ENCODE measurements at places on chromosomes 3 and 15.

DNA sequence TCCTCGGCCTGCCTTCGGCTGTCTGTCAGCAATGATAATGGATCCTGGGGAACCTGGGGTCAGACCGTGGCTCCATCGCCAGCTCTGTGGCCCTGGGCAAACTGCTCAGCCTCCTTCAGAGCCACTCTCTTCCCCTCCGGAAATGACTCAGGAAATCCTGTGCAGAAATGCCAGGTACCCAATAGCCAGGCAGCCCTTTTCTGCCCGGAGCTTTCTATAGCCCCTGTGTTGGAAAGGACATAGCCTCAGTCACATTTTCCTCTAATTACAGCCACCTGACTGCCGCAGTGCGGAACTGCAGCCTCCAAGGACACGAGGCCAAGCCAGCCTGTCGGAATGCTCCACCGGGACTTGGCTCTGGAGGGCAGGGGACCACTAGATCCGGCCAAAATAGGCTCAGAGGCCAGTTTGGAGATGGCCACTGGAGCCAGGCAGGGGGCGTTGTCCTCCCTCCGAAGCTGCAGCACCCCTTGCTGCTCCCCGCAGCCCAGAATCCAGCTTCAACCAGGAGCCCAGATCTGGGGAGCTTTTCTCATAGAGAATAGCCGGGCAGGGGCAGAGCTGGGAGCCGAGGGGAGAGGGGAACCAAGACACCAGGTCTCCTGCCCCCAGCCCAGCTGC lies 11.6 kb upstream of the ZXDC start:
- DNase-seq: no peak

DNA sequence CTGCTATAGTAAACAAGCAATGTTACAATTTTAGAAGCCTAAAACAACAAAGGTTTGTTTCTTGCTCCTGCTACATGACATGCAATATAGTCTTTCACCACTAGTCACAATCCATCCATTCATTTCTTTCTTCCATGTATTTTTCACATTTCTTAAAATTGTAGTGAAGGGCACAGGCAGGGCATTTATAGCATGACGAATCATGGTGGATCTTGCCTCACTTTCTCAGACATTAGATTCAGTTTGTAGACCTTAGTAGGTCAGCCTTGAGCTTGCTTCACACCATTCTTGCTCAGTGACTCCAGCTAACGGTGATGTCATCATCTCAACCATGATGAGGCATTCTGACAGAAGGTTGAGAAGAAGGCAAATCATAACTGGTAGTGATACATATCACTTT lies 546.8 kb downstream of the TBL1XR1 start:
- no peak for DNase-seq

DNA sequence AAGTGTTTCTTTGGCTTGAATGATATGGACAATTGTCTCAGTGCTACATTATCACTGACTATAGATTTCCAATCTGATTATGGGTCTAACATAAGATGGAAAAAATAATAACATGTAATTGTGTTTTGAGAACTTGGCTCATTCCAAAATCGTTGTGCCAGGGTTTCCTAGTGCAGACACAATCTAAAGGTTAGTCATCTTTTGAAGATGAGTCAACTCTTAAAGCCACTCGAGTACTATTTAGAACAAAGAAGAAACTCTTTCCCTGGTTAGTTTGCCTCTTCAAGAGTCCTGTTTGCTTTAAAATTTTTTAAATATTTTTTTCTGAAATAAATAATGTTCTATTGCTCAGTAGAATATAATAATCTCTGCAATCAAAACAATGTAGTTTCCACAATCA lies 301.0 kb downstream of the CADM2 start:
- DNase-seq: no peak

- DNase-seq: no peak
These were observed 198.7 kb upstream of the CHRNA7 start for GRCh38 chr15:31831596-31831995.

DNA sequence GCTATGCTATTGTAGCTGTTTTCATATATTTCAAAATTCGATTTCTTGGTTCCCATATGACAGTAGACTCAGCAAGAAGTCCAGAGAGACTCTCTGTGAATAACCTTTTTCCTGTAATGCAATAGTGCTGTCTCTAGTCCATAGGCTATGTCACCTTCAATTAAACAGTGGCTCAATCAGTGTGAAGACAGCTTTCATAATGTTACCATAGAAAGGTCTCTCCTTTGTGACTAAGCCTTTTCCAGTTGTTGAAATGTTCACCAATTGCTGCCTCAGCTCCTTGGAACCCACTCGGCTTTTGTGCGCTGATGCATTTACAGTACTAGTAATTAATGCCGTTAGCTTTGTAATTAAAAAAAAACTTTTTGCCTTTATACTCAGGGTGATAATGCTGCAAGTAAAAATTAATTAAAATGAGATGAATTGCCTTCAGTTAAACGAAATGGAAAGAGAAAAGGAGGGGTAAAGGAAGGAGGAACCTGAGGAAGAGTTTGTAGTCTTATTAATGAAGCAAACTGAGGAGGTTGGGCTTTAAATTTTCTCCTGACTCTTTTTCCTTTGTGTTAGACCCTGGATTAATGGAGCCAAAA lies 214.8 kb downstream of the LSAMP start:
- no peak for DNase-seq

DNA sequence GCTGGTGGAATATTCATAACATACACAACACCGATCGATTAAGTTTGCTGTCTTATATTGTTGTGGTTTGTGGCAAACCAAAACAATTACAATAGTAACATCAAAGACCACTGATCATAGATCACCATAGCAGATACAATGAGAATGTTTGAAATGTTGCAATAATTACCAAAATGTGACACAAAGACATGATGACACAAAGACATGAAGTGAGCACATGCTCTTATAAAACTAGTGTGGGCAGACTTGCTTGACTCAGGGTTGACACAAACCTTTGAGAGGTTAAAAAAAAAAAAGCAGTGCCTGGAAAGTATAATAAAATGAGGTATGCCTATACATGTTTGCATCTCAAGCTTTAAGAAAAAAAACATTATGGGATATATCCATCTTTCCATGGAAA lies 130.3 kb downstream of the NR1I2 start:
- no peak for DNase-seq

GRCh38 chr15:99562238-99562637 lies 3.5 kb upstream of the MEF2A start:
- DNase-seq: no peak

- DNase-seq: no peak
These were observed 80.0 kb downstream of the WWTR1 start for GRCh38 chr3:149577801-149578200.

DNA sequence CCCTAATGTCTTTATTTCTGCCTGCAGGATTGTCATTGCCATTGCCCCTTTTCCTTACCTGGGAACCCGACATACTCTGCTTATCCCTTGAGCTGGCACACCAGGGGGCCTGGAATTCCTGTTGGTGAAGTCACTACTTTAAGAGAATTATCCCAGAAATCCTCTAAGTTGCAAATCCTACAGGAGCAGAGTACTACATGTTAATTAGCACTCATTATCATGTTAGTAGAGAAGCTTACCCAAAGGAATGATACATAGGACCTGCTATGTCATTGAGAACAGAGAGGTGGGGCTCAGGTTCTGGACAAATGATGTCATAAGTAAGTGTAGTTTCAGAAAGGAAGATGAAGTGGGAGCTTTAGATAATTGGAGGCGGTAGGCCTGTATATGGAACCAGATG lies 27.4 kb downstream of the SCG5 start:
- DNase-seq: no peak

- DNase-seq: peak; percentile 60
These were observed 28.2 kb downstream of the NEK4 start for GRCh38 chr3:52742418-52743041.

- peak; percentile 57 for DNase-seq
These were observed 24.9 kb downstream of the SIAH2 start for GRCh38 chr3:150737874-150738679.

DNA sequence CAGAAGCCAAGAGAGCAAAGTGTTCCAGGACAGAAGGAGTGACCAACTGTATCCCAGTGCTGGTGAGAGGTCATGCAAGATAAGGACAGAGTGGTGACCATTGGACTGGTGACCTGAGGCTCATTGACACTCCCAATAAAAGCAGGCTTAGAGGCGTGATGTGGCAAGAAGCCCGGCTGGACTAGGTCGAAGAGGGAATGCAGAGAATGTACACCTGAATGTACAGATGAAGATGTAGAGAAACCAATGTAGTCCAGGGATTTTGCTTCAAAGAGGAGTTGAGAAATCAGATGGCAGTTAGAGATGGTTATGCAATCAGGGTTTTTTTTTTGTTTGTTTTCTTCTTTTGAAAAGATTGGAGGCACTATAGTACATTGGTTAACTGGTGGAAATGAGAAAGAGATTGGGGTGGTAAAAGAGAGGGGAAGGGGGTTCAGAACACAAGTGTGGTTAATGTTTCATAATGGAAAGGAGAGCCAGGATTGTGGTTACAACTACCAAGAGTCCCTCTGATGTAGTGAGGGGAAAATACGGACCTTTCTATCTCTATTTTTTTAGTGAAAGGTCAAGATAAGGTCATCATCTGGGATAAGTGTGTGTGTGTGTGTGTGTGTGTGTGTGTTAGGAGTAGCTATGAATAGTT lies 23.3 kb downstream of the ST3GAL6 start:
- DNase-seq: peak; percentile 54

DNA sequence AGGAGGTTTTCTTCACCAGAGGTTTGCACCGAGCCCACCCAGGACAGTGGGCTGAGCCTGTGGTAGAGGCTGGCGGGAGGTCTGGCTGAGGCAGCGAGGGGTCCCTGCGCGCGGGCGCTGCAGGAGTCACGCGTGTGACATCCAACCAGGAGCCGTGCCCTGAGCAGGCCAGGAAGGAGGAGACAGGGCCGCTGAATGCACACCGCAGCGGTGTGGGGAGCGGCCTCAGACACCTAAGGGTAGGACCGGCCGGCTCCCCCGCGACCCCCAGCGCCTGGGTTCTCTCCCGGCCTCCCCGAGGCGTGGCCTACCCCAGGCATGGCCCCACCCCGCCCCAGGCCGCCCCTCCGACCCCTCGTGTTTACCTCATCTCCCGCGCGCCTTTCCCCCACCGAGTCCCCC lies 412 bp downstream of the SLC41A3 start:
- peak; percentile 14 for DNase-seq

DNA sequence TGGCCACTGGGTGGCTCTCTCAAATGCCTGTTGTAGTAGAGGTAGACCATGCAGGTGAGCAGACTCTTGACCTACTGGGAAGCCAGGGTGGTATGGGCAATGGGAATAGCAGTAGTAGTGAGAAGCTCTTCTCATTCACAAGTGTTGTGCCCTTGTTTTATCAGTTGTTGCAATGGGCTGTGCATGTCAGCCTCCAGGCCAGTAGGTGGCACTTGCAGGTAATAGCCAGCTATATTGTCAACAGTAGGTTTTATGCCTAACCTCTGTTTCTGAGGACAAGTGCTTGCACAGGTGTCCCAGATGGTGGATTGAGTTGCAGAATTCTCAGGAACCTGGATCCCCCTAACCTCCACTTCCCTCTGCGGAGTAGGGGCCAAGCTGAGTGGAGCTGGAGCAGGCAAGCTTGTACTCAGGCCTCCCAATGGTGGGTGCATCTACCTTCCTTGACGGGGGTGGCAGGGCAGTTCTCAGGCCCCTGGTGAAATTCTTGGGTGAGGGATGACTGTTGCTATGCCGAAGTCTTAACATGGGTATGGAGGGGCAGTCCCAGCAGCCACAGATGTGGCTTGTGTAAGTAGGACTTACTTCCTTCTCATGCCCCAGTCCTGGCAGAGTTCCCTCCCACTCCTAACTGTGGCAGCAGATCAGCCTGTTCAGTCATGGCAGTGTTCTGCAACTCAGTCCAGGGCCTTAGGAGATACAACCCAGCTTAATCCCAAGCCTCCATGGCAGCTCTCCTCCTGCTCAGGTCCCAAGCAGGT lies 104.3 kb downstream of the NEO1 start:
- DNase-seq: no peak

- no peak for DNase-seq
These were observed 504.6 kb downstream of the LPP start for GRCh38 chr3:188658606-188659005.

DNA sequence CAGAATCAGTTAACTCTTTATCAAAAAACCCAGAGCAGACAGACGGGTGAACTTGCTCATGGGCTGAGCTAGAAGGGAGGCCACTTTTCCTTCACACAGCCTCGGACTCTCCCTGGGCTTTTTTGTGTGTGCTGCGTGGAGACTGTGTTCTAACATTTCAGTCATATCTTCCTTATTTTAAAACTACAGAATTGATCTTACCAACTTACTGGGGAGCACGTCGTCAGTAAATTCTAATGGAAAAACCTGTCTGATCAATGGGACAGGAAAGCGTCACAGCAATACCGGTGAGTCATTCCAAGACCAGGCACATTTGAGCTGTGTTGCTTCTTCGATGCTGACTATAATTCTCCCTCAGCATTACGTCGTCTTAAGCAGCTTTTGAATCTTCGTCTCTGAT lies 145.1 kb downstream of the LPP start:
- DNase-seq: no peak

DNA sequence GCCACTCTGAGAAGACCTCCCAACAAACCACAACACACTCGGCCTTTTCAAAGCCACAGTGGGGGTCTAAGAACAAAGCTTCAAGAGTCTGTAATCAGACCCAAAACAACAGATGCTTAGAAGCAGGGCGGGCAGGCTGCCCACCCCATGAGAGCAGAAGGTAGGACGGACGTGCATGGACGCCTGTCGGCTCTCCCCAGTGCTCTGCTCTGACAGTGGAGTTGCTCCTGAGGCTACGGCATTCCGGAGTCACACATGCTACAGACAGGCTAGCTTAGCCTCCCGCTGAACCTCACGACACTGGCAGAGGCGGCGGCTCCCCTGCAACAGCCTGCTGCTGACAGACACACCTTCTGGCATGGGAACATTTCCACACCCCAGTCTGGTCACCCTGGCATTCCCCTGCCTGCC lies 33.5 kb downstream of the SLCO2A1 start:
- no peak for DNase-seq

- DNase-seq: no peak
These were observed 40.9 kb downstream of the TPRG1 start for GRCh38 chr3:189212681-189213080.

GRCh38 chr3:171883893-171884279 lies 40.7 kb downstream of the TMEM212 start:
- no peak for DNase-seq

GRCh38 chr3:47324278-47324865 lies 41.6 kb downstream of the KLHL18 start:
- peak; percentile 88 for DNase-seq

- DNase-seq: no peak
These were observed 84.5 kb downstream of the MITF start for GRCh38 chr3:69823743-69824142.

DNA sequence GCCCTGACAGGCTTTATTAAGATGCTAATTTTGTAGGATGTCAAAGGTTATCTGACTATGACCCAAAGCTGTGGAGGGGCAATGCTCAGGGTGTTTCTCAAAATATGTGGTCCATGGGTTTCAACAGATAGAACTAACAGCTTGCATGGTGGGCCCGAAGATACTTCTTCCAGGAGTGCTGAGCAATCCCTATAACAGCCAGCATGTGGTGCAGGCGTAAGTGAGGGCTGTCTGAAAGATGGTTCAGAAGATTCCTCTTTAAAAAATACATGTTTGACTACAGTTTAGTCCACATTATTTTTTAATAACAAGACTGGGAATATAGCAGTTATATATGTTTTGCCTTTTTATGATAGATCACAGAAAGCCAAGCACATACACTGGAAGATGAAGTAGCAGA lies 7.6 kb downstream of the SCG3 start:
- peak; percentile 9 for DNase-seq

- DNase-seq: no peak
These were observed 51.9 kb downstream of the KY start for GRCh38 chr3:134598763-134599545.
